ENCODE measurements at places on chromosomes 3 and 15.

GRCh38 chr15:35437157-35437556 is 108.8 kb downstream of the DPH6 start:
- no peak for DNase-seq

DNA sequence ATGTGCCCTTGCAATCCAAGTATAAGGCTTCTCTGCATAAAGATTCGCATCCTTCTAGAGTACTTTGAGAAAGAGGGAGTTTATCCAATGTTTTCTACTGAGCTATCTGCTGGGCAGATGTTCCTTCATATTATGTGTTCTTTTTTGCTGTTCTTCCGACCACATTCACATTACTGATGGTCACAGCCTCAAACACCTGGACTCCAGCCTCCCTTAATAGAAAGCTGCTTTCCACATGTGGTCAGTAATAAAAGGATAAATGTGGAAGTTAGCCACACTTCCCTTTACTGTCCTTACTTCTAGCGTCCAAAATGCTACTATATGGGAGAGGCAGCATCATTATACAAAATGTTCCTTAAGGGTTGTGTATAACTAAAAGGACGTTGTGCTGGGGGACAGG is 116.9 kb downstream of the CD47 start:
- peak; percentile 2 for DNase-seq

GRCh38 chr3:23760871-23761373 is 44.8 kb upstream of the UBE2E1 start:
- no peak for DNase-seq

DNA sequence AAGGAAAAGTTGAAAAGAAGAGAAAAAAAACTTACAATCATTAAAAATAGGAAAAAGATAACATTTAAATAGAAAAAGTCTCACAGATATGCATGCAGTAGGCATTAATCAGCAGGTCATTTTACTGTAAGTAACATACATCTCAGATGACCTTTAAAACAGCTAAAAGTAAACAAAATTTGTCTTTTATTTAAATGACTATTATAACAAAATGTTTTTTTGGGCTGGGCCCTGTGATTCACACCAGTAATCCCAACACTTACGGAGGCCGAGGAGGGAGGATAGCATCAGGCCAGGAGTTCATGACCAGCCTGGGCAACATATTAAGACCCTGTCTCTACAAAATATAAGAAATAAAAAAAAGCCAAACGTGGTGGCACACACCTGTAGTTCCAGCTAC is 14.7 kb downstream of the IQGAP1 start:
- no peak for DNase-seq

- DNase-seq, result no peak
Measured at GRCh38 chr3:166580561-166580960, 743.3 kb upstream of the BCHE start.

DNA sequence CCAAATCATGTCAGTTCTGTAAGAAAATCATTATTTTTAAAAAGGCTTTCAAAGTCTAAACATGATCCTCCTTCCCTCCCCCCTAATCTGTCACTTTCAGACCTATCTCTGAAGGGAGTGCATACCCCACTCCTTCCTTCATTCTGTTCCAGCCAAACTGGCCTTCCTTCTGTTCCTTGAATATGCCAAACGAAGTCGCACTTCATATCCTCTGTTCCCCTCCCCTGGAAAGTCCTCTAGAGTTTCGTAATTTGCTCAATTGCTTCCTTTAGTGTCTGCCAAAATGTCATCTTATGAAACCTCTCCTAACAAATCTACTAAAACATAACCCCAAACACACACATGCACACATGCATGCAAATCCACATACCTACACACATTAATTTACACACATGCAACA is 69.5 kb upstream of the TUSC7 start:
- no peak for DNase-seq
